ENCODE measurements at places on chromosomes 7 and 10. TPM values are rescaled to one million over a fixed set of nuclear protein-coding genes. Genes with fewer than 3 reads are reported as not detected.

RBP4 gene
- total RNA-seq = not detected

- DNase-seq = no peak
These were observed 34.1 kb upstream of the RTKN2 start for GRCh38 chr10:62302760-62303159.

GDF10 gene
- not detected for total RNA-seq

- no peak for DNase-seq
These were observed 425.7 kb upstream of the SEMA3D start for GRCh38 chr7:85612514-85612913.

GRCh38 chr7:142615508-142615907 is 133.8 kb upstream of the PRSS1 start:
- no peak for DNase-seq

GRCh38 chr10:77274046-77274795 is 363.4 kb downstream of the KCNMA1 start:
- no peak for DNase-seq

EPO gene
- total RNA-seq = not detected

DNA sequence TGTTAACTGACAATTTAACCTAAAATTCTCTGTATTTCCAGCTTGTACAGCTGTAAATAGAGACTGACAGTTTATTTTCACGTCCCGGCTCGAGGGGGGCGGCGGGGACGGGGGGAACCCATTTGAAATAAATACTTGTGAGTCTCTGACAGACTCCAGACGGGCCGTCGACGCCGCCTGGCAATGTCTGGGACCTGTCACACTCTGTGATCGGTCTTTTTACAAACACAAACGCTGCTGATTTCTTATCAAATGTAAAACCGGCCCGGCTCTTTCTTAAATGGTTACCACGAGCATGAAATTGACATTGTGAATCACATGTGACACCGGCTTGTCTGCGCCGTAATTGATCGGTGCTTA is 57.0 kb downstream of the UNCX start:
- no peak for DNase-seq

DNA sequence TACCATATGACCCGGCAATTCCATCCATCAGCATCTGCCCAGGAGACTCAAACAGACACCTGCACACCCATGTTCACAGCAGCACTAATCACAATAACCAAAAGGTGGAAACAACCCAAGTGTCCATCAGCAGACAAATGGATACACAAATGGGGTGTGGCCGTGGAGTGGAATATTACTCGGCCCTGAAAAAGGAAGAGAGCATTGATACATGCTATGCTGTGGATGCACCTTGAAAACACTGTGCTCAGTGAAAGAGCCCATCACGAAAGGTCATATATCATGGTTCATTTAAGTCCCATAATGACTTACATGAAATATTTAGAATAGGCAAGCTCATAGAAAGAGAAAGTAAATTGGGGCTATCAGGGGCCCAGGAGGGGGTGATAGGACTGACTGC is 57.5 kb upstream of the DNAAF5 start:
- no peak for DNase-seq

DNA sequence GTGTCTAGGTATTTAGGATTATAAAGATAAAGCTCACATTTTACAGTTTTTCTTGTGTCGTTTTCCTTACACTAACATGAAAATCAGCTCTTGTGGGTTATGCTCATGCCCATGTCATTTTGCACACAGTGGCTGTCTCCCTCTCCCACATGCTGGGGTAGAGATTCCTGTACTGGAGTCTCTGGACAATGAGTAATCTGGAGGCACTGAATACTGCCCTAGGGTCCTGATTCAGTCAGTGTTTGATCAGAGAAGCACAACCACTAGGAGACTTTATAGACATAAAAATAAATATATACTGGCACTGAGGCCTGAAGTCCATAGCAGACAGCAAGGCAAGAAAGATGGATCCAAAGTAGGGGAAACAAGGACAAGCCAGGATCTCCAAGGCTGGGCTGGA is 1008.8 kb downstream of the KCNMA1 start:
- no peak for DNase-seq

DNA sequence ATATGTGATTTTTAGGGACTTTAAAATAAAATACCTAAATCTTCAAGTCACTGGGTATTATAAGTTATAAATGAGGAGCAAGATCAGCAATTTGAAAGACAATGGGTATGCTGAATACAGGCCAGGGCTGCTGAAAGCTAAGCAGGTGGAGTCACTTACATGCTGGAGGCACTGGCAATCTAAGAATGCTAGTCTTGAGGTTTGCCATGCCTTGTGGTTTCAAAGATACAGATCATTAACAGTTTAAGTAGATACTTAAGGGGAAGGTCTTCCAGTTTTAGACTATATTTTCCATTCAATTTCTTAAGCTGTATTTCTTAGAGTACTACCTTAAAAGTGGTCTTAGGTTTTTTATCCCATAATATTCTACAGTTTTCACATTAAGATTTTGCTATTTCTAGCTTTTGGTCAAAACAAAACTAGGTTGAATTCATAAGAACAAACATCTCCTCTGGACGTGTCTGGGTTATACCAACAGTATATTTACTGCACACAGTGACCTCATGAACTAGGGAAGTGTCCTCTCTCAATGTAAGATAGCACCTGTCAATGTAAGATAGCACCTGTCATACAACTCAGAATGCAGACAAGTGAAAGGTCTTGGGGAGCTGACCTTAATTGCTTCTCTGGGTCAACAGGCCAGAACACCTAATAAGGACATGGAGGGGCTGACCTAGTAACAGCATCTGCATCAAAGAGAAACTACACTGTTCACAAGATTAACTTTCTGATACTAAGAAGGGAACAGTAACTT is 2.0 kb downstream of the SRI start:
- peak; percentile 54 for DNase-seq

SPRN gene
- not detected for total RNA-seq

GRCh38 chr7:127629268-127629854 is 11.4 kb upstream of the PAX4 start:
- DNase-seq = peak; percentile 80

TRIM74 gene
- total RNA-seq = not detected

RAB19 gene
- total RNA-seq = not detected

PHKG1 gene
- total RNA-seq = 0.22 TPM

MOGAT3 gene
- not detected for total RNA-seq

DNA sequence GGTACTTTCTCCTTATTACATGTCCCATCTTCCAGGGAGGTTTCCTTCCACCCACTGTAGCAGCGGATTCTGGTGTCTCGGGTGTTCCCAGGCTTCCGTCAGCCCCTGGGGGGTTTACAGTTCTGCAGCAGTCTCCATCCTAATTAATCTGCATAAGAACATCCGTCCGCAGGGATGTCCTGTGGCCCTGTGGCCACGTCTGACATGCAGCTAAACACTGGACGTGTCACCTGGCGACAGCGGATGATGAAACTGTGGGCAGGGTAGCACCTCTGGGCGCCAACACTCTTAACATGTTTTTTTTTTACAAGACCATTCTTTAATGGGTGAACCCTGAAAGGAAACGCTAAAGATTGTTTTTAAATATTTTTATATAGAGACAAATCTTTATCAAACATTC is 58.2 kb downstream of the DIP2C start:
- DNase-seq = no peak

DNA sequence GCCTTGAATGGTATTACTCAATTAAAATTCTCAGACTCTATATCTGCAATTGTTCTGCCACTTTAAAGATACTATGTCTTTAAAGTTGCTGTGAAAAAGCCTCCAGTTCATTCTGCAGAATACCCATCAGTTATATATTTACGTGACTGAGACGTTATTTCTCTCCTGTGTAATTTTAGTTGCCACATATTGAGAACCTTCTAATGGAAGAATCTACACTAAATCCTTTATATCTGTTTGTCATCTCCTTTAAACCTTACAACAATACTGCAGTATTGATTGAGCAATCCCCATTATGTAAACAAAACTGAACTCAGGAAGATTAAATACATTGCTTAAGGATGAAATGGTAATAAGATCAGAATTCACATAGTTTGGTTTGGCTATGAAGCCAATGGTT is 30.0 kb downstream of the GPR141 start:
- DNase-seq = no peak

FAM204A gene
- 86.2 TPM for total RNA-seq

NDUFA5 gene
- 47.8 TPM for total RNA-seq

DNA sequence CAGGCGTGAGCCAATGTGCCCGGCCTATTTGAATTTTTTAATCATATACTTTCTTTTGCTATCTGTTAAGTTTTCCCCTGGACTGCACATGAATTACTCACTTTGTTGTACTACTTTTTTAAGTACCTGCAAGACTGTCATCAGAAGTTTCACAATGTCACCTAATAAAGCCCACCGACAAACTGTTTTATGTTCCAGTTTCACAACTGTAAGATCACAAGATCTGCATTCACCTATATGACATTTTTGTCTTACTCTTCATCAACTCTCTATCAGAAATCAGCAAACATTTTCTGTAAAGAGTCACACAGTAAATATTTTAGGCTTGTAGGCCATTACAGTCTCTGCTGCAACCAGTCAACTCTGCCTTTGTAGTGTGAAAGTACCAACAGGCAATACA is 88.5 kb downstream of the ZNF33B start:
- DNase-seq = no peak

LIPN gene
- not detected for total RNA-seq

DNA sequence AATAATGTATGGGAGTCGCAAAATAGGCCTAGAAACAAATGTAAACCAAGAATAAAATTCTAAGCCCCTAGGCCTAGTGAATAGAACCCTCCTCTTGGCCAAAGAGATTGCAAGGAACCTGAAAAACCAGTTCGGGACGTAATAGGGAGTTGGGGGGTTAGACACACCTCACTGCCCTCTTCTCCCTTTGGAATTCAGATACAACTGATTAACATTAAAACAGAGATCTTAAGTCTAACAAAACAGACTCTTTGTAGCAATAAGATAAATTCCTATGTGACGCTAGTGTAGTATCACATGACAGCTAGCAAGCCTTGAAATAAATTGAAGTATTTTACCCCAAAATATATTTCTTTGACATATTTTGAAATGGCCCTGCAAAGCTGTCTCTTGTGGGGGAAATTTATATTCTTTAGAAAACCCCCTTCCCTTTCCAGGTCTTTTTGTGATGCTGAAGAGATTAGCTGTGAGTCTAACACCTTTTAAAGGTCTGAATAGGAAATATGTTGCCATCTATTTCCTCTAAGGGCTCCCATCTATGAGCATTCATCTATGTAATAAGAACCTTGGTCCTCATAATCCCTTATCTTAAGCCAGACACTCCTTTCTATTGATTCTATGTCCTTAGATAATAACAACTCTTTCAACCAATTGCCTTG is 623.4 kb upstream of the NRG3 start:
- no peak for DNase-seq

GRCh38 chr10:57864765-57865680 is 402.7 kb downstream of the IPMK start:
- DNase-seq = no peak

DNA sequence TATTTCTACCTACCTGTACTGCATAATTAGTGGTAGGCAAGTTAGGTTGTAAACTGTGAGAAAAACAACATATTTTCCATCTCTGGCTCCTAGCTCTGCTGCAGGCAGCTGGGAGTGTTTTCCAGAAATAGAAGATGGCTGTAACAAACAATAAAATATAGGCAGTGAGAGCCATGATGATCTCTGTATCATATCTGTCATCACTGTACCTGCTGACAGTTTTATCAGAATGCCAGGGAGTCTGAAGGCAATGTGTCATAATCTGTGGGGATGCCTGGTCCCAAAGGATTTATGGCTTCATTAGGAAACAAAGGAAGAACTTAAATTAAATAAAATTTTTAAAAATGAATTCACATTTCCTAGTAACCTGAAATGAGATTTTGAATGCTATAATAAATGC is 160.9 kb upstream of the SMIM30 start:
- no peak for DNase-seq

Measured in Karpas-422 (cell line).